Stimulated activated CD8-positive, alpha-beta memory T cell treated with anti-CD3 and anti-CD28 coated beads, Interleukin-4, amount 100 ng/mL, for 48 hours (primary cell): ENCODE measurements at places on chromosomes 4 and X.

- DNase-seq = no peak
Measured at GRCh38 chr4:8438743-8439142, 1.8 kb downstream of the ACOX3 start.

GRCh38 chr4:119755599-119755998 is 127.0 kb upstream of the PDE5A start:
- no peak for DNase-seq

DNA sequence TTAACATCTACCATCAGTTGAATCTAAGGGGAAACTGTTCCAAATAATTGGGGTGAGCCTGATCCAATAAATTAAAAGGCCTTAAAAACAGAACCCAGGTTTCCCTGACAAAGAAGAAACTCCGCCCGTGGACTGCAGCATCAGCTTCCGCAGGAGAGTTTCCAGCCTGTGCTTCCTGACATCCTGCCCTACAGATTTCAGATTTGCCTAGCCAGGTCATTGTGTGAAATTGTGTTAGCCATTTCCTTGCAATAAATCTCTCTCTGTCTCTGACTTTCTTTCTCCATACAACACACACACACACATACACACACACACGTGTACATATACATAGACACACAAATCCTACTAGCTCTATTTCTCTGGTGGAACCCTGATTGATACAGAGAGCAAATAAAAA is 48.3 kb upstream of the LCORL start:
- no peak for DNase-seq

GRCh38 chrX:21989384-21989783 is 42.7 kb upstream of the PHEX start:
- peak; percentile 36 for DNase-seq

- no peak for DNase-seq
Measured at GRCh38 chr4:87044511-87045233, 109.9 kb downstream of the AFF1 start.

DNA sequence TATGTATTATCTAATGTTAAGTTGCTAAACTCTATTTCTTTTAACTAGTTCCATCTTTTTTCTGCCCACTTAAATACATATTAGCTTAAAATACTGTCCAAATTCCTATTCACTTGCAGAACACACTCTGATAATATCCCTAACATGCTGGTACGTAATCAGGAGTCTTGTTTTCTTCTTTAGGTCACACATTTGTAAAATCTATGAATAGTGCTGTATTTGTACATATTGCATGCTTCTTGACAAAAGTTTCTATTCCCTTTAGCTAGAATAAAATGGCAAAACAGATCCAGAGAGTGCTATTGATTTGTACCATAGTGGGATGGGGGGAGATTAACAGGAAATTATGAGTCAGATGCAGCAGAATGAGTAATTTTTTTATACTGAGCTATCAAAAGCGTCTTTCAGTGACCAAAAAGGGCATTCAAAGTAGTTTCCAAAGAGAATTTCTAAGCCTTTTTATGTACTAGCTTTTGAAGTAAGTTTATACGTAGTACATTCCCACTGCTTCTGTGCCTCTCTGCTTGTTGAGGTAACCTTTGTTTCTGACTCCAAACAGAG is 126.5 kb downstream of the PTPN13 start:
- DNase-seq = no peak

GRCh38 chrX:68579810-68580209 is 67.7 kb upstream of the STARD8 start:
- DNase-seq = no peak

- DNase-seq = no peak
Measured at GRCh38 chr4:177862541-177863176, 420.4 kb upstream of the AGA start.

DNA sequence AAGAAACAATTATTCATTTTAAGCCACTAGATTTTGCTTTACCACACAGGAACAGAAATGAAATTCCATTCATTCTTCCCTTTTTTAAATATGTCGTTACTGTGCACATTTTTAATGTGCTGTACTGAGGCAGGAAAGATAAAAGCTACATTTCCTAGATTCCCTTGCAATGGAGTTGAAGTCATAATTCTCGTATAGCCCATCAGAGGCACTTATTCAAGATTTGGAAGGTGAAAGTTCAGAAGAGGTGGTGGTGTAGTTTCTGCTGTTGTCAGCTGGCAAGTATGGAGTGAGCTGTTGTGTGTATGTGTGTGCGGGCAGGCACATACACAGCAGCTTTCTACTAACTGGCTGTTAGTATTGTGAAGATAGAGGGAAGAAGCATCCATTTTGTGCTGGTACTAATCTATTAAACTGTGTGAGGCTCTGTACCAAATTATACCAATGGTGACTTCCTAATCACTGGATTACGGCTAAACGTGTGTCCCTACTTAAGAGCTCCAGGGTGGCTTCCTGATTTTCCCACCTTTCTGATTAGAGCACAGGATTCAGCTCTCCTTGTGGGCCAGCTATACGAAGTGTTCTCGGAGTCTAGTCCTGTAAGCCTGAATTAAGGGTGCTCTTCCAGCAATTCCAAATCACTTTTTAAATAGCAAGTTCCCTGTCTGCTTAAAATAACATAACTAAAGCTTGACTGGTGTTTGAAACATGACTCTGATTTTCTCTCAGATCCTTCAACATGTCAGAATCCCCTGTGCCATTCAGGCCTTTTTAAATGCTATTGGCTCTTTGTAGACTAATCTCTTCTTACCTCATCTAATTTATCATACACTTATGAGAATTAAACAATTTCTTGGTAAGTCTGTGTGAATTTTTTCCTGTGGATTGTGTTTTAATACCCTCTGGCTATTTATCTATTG is 43.8 kb downstream of the PDS5A start:
- peak; percentile 18 for DNase-seq

GRCh38 chr4:2301225-2301642 is 39.3 kb upstream of the MXD4 start:
- peak; percentile 6 for DNase-seq

- no peak for DNase-seq
Measured at GRCh38 chr4:105944540-105944939, 49.3 kb downstream of the NPNT start.

DNA sequence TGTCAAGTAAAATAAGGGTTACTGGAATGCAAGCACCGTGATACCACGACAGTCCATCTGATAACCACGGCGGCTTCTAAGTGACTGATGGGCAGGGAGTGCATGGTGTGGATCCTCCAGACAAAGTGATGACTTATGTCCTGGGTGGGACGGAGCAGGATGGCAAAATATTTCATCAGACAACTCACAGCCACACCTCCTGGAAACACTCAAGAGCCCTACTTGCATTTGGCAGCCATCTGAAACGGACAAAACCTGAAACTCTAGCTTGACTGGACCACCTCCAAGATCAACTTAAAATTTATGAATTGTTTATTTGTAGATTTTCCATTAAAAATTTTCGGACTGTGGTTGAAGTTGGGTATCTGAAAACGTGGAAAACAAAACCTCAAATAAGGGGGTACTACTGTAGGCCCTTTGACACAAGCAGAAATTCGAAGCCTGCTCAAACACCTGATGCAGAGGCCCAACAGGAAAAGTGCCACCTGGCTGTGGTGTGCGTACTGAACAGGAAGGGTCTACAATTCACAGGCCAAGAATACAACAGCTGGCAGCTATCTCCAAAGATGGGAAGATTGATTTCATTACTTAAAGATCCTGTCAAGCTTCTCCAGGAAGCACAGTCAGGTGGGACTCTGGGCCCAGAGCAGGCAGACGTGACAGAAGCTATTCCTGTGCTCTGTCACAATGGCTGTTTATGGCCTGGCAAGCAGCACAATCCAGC is 26.0 kb downstream of the LRIT3 start:
- no peak for DNase-seq

- DNase-seq = no peak
Measured at GRCh38 chr4:8353912-8354453, 84.4 kb downstream of the HTRA3 start.

DNA sequence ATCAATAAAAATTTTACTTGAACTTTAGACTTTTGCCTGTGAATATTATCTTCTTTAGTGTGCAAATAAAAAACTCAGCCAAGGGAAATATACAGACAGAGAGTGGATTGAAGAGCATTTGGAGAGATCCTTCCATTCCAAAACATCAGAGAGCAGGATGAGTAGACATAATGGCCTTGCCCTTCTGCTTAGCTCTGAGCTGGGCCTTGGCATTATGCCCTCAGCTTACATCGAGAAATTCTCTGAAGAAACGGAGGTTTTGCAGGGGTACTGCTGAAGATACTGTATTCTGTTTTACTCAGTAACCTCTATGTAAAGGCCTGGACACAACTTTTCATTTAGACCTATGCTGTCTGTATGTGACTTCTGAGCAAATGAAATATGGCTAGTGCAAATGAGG is 317.4 kb downstream of the STIM2 start:
- DNase-seq = no peak

DNA sequence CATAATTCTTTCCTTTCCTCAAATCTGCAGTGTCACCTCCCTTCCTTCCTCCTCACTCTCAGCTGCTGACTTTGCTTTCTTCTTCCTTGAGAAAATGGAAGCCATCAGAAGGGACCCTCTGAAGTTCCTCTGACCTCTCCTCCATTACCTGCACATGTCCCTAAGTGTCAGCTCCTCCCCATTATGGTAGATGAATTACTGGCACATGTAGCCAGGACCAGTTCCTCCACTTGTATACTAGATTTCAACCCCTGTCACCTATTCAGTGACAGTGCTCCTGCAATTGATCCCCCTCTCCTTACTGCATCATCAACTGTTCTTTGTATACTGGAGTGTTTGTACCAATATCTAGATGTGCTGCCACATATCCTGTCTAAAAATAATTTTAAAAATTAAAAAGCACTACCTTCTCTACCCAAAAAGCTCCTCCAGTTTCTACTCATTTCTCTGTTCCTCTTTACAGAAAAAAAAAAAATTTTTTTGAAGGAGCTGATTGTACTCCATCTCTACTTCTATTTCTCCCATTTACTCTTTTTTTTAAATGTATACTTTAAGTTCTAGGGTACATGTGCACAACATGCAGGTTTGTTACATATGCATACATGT is 78.6 kb downstream of the CLCN5 start:
- DNase-seq = no peak

GRCh38 chrX:47683184-47683828 is 24.3 kb upstream of the UXT start:
- DNase-seq = no peak

DNA sequence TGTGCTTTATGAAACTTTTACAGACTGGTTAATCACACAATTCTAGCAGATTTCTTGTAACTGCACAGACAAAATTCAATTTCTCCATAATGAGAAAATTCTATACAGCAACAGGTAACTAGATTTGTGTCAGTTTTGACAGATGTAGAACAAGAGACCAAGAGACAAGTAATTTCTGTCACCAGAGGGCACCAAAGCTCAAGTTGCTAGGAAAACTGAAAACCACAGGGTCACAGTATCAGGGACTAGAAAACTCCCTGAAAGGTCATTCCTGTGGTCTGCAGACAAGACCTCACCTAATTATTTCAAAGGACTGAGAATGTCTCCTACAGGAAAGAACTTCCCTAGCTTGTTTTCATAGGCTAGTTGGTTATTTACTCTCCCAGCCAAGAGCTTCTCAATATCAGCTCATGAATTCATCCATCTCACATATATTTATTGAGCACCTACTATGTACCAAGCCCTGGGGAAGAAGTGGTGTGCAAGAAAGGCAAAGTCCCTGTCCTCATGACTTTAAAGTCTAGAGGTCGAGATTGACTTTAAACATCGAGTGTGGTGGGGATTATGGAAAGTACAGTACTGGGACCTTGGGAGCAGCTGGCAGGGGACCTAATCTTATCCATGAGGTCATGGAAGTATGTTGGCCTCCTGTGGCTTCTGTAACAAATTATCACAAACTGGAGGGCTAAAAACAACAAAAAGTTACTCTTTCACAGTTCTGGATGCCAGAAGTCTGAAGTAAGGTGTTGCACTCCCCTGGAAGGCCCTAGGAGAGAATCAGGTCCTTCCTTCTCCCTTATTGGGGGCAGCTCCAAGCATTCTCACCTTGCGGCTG is 47.8 kb upstream of the SETD7 start:
- peak; percentile 30 for DNase-seq

DNA sequence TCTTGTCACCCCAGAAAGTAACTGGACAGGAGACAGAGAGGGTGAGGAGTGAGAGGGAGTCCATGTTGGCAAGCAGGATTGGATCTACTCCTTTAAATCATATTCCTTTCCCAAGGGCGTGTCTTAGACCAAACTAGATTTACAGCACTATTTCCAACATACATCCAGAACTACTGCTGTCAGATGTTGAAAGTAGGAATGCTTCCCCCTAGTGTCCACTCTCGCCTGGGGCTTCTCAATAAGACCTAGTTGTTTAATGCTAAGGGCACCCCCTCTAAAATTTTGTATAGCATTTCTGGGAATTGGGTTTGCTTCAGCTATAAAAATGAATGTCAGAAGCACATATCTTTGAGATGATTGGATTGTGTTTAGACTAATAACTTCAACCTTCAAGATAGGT is 13.3 kb downstream of the OFD1 start:
- no peak for DNase-seq

DNA sequence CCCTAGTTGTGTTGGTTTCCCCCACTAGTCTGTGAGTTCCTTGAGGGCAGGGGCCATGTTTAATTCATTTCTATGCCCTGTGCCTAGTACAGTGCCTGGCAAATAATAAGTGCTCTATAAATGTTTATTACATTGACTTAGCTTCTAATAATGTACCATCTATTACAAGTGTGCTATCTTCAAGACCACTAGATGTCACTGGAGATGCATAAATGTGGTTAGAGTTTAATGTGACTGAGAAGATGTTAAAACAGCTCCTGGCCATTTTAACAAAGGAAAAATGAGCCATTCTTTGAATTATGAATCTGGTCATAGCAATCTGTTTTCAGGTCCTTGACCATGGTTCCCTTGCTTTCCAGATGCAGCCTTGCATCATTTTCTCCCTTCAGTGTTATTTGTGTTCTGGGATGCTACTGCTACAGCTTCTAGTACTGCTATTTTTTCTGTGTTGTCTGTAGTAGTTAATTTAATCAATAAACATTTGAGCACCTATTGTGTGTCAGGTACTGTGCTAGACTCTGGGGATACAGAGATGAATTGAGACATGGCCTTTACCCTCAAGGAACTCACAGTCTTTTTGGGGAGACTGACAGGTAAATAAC is 43.2 kb downstream of the SLC9A6 start:
- DNase-seq = no peak
